Amniotic stem cell (primary cell): ENCODE measurements at places on chromosomes 11 and 22.
A peak's percentile ranks its signal among the peaks of the same experiment; 100 is the strongest.

DNA sequence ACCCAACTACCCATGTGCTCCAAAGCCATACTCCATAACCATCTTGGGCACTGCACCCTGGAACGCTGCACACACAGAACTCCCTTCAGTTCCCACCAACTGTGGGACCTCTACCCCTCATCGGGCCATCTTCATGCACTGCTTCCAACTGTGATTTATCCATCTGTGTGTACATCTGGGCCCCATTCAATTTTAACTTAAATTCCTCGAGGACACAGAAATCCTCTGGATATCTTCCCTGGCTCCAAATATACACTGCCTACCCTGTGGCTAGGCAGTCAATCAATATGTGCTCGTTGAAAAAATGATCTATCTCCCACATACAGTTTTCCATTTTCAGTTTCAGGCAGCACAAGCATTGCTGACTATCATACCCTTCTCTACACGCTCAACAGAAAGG lies 4.9 kb downstream of the FEZ1 start:
- no peak for DNase-seq

DNA sequence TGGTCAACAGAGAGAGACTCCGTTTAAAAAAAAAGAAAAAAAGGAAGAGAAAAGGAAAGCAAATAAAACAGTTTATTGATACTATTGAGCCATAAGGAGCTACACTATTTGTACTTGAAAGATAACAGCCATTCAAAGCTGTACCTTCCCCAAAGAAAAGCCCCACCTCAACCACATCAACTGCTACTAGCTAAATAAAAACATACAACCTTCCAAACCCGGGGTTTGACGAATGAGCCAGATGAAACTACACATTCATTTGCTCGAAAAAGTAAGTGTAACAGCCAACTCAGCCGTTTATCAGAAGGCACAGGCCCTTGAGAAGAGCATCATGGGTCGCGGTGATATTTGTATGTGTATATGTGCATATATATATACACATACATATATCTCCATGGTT lies 78.4 kb downstream of the SIK3 start:
- DNase-seq = no peak

- no peak for DNase-seq
Measured at GRCh38 chr11:31959716-31960115, 131.2 kb upstream of the RCN1 start.

DNA sequence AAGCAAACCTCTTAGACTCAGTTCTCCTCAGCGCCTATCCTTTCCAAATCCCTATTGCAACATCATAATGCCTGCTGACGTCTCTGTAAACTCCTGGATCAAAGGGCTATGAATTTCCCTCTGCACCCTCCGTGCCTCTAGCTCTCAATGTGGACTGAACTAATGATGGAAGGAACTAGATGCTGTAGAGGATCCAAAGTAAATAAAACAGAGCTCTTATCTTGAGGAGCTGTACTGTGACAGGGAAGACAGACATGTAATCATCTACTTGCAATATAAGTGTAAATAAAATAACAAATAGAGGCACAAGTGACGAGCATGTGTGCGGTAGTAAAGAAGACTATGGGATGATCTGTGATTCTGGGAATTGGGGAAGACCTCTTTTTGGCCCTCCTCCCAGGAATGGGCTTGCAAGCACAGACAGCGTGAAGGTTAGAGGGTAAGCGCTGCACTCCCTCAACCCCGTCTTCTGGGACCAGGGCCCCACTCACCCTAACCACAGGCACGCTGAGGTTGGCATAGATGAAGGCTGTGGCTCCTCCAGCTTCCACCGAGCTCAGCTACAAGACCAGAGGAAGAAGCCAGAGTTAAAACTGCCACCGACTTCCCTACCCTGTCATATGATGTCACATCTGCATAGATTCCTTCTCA lies 42.2 kb downstream of the P4HA3 start:
- no peak for DNase-seq

DNA sequence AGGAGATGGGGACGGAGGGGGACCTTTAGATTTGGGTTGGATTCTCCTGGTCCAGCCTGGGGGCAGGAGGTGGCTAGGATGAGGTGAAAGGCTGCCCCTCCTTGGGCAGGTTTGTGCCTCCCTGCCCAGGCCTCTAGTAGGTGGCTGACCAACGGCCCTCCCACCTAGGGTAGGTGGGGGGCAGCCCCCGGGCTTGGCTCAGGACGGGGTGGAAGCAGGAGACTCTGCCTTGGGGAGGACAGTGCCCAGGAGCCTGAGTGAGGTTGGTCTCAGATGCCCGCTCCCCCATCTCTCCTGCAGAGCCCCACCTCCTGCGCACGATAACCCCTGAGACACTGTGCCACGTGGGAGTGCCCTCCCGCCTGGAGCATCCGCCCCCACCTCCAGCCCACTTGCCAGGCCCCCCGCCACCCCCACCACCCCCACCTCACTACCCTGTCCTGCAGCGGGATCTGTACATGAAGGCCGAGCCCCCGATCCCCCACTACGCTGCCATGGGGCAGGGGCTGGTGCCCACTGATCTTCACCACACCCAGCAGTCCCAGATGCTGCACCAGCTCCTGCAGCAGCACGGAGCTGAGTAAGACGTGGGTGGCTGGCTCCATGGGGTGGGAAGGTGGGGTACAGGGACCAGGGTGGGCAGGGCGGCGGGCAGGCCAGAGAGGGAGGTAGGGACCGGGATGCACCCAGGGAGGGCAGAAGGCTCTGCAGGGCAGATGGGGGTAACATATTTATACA lies 17.7 kb downstream of the MYRF start:
- no peak for DNase-seq

- DNase-seq = no peak
Measured at GRCh38 chr11:23765682-23766252, 731.1 kb upstream of the LUZP2 start.

- no peak for DNase-seq
Measured at GRCh38 chr11:130947889-130948288, 31.6 kb upstream of the SNX19 start.

- no peak for DNase-seq
Measured at GRCh38 chr11:90100431-90100830, 14.7 kb downstream of the UBTFL1 start.

DNA sequence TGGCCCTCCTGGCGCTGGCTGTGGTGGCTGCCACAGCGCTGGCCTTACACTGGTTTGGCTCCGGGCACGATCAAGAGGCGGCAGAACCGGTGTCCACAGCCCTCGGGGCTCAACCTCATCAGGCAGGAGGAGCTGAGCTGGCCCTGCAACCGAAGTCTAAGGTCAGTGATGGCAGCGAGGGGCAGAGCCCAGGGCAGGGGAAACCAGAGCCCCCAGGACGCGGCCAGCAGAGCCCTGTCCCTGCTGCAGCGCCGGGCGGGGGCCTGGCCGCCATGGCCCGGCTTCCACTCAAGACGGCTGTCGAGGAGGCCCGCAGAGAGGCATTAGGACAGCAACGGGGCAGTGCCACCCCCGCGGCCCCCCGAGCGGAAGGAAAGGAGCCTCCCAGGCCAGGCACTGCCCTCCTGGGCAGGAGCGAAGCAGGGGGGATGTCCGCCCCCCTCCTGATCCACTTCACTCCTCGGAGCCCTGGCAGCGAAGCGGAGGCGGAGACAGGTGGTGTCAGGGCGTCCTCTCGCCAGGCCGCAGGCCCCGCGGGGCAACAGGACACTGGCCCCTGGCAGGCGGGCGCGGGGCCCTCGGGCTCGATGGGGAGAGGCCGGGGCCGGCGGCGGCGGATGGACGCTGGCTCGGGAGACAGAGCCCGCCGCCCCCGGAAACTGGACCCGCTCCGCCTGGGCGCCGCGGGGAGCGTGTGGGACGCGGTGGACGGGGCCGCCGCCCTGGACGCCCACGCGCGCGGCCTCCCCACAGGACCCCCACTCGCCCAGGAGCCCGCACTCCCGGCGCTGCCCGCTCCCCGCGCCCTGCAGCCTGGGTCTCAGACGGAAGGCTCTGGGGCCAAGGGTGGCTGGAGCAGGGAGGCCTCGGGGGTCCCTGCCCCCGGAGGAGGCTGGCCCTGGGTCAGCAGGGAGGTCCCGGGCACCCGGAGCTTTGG lies 895 bp downstream of the KLHDC7B start:
- no peak for DNase-seq

- DNase-seq = no peak
Measured at GRCh38 chr11:11427140-11427539, 74.1 kb upstream of the CSNK2A3 start.

- peak; percentile 62 for DNase-seq
Measured at GRCh38 chr22:41480397-41480735, 11.4 kb downstream of the ACO2 start.

DNA sequence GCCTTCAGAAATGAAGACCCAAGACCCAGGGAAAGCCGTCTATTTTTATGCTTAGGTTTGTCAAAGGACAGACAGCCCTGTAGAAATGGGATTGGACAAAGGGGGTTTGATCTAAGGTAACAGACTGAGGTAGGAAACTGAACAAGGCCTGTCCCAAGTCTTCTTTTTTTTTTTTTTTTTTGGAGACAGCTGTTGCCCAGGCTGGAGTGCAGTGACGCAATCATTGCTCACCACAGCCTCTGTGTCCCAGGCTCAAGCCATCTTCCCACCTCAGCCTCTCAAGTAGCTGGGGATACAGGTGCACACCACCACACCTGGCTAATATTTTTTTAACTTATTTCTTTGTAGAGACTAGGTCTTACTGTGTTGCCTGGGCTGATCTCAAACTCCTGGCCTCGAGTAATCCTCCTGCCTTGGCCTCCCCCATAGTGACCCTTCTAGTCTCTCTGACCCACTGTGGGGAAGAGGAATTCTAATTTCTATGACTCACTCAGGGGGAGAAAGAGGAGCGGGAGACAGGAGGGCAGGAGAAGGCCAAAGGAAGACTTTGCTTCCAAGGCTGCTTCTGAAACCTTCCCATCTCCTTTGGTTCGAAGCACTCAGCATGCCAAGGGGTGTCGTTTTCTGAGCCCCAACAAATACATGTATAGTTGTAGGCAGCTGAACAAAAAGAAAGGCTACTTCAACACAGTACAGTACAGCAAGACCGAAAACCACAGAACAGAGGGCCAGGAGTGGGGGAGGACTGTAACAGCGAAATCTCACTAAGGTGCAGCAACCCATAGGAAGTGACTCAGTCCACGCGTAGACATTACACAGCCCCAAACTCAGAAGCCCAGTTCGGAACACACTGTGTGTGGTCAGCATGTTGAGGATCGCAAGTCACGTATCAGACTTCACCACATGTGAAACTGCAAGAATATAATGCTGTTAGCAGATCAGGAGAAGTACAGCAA lies 872 bp downstream of the TMA7B start:
- DNase-seq = no peak

DNA sequence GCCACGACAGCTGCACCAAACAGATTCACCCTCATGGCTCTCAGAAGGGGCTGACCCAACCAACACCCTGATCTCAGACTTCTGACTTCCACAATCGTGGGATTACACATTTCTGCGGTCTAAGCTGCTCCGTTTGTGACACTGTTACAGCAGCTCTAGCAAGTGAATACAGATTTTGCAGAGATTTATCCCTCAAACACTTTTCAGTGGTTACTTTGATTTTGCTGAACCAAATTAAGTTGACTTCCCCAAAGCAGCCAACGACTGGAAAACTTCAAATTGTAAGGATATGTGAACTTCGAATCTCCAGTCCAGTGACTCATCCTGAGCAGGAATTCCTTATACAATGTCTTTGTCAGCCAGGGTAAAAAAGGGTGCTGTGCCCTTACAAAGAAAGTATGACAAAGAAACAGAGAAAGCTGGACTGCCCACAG lies 14.8 kb upstream of the INCENP start:
- DNase-seq = peak; percentile 20

DNA sequence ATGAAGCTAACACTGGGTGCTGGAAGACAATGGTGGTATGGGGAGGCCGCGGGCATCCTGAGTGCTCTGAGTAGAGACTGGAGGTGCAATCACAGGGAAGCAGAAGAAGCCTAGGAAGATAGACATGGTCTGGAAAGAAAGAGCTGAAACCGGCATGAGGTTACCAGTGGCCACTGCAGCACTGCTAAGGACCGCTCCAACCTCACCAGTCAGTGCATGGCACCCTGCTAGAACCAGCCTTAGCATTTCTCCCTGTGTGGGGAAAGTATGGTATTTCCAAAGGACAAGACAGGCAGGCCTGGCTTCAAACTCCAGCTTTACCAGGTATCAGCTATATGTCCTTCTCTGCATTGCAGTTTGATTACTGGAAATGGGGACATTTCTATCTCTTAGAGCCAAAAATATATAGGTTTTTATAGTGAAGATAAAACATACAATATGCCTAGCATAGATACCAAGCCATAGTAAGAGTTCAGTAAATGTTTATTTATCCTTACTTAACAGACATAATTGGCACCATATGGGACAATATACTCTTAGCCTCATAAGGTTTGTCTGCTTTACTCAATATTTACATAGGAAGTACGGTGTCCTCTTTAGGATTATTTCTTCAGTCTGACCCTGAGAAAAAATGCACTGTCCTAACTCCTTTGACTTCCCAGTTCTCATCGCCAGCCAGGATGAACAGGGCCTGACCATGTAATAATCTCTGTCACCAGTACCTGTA lies 231.1 kb downstream of the TENM4 start:
- no peak for DNase-seq

GRCh38 chr11:96126917-96127595 lies 203.1 kb upstream of the MTMR2 start:
- no peak for DNase-seq

- no peak for DNase-seq
Measured at GRCh38 chr11:46597155-46597554, 3.3 kb upstream of the AMBRA1 start.

- DNase-seq = peak; percentile 21
Measured at GRCh38 chr22:30830907-30831306, 136.2 kb downstream of the OSBP2 start.

DNA sequence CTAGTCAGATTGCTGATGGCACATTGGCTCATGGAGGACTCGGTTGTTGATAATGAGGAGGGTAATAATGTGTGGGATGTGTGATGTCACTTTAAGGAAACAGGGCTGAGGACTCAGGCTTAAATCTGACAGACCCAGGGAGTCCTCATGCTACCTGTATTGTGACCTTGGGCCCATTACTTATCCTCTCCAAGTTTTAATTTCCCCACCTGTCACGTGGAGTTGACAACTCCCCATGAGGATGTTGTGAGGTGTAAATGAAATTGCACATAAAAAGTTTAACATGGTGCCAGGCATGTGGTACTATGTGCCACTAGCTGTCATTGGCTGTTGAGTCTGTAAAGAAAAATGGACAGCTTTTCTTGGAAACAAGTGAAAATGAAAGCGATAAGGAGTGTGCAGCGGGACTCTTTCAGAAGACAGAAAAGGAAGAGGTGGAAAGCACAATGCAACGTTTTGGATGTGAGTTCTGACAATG lies 15.3 kb downstream of the IL10RA start:
- no peak for DNase-seq
